Activated T-helper 1 cell treated with anti-CD3 and anti-CD28 coated beads, Interleukin-2, amount 50 U/mL, for 16 hours (primary cell): ENCODE measurements at places on chromosomes 6 and 20.

DNA sequence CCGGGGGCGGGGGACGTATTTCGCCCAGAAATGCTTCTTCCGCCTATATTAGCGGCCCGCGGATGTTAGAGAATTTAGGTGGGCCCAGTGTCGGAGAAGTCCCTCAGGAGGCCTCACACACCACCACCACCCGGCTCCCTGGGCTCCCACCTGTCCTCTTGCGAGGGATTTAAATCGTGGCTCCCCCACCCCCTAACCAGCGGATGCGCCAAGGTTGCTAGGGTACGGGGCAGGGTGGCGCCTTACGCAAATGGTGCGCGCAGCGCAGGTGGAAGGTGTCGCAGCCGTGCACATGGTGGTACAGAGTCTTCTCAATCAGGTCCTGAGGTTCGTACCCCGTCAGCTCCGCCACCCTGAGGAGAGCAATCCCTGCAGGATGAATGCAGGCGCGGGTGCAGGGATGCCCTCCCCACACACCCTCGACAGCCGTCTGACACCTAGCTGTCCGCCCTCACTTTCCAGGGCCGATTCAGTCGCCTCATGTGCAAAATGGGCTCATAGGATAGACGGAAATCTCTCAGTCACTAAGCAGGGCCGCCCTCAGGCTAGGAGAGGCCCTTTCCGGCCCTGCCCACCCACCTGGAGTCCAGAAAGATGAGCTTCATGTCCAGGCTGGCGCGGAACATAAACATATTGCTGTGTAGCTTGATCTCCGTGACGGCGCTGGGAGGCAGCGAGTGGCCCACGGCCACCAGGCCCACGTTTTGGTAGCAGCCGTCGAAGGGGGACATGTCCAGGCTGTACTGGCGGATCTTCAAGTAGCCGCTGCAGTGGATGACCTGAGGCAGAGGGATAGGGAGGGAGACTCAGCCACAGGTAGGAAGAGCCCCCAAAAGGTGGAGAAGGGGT is 16.6 kb downstream of the SIM1 start:
- DNase-seq = no peak

DNA sequence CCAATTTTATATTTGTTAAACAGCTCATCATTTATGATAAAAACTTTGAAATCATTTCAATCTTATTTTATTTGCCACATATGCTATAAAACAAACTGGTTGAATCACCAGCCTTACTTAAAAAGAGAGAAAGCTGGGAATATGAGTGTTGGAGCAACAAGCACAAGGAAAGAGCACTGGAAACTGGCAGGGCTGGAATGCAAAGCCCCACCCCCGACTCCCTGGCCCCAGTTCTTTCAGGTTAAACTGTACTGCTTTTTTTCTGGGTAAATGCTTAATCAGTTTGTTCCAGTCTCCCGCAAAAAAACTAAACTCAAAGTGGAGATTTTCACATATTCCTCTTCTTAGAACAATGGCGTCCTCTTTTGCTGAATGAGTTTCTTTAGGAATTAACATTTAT is 433.8 kb upstream of the NOX3 start:
- DNase-seq = no peak

DNA sequence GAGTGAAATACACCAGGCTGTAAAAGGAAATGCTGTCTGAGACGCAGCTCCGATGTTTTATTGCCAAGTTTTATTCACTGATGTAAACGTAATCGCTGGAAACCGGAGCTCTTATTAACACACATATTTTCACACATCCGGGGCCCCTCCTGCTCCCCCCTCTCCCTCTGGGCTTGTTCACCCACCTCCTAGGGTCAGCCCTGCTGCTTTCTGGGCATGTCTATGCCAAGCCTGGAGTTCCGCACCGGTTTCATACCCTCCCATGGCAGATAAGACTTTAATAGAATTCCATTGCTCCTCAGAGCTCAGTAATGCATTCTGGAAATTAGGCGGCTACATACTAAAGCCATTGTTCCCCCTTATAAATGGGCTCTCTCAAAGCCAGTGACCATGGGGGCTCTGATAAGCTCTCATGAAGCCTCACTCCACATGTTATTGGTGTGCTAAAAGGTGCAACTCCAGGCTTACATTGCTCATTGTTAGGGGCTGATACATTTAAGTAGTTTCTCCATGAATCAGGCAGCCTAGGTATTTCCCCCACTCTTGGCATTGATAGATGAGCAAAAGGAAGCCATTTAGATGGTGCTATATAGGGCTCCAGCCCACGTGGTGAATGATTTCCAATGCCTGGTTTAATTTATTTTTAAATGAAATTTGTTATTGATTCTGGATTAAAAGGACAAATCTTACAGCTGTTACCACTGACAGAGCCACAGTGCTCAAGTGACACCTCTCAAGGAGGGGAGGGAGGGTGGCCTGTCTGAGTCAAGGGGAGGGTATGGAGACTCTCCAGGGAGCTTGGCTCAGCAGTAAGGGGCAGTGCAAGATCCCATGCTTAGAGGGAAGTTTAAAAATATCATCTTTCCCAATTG is 4.5 kb upstream of the VSTM2L start:
- DNase-seq = no peak

DNA sequence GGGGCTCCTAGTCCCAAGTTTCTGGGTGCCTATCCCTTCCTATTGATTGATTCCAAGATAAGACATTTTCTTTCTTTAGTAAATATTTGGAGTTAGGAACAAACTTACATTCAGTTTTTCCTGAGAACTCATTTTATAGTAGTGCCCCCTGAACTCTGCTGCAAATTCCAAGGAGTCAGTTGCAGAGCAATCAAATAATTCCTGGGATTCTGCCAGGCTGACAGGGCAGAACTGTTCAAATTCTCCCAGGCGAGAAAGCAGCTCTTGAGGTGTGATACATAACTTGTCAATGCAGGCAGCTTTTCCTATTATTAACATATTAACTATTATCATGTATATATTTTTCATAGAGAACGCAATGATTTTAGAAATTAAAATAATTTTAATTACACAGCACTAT is 15.9 kb upstream of the ZBTB24 start:
- no peak for DNase-seq

GRCh38 chr20:63326314-63327230 is 33.6 kb downstream of the COL20A1 start:
- DNase-seq = no peak

GRCh38 chr6:168527451-168528210 is 86.6 kb downstream of the SMOC2 start:
- no peak for DNase-seq

DNA sequence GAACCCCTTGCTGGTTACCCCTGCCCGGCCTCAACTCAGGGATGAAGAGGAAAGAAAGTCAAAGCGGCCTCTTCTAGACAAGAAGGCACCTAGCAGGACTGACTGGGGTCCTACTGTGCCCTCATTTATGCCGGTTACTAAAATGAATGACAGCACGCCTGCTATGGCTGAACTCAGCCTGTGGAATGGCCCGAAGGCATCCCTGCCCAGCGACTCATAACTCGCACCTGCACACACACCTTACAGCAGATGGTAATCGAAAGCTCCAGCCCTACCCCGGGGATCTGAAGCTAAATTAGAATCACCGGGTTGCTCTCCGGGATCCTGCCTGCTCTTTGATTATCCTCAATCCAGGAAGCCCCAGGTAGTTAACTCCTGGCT is 747 bp upstream of the TXNDC5 start:
- no peak for DNase-seq

DNA sequence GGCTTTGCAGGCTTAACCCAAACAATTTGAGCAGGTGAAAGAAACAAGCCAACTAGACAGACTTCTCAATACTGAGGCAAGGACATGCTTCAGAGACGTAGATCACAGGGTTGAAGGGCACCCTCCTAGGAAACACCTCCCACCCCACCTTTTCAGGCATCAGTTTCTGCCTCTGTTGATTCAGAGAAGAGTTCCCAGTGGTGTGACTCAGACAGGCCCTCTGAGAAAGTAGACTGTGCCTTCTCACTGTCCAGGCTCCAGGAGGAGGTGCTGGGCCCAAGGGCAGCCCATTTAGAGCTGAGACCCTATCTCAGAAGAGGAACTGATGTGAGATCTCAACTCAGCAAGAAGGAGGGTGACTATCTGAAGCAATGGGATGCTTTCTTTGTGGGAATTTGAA is 108.1 kb downstream of the FAM50B start:
- DNase-seq = no peak

GRCh38 chr20:31606804-31607639 is 1.9 kb downstream of the ID1 start:
- DNase-seq = no peak

DNA sequence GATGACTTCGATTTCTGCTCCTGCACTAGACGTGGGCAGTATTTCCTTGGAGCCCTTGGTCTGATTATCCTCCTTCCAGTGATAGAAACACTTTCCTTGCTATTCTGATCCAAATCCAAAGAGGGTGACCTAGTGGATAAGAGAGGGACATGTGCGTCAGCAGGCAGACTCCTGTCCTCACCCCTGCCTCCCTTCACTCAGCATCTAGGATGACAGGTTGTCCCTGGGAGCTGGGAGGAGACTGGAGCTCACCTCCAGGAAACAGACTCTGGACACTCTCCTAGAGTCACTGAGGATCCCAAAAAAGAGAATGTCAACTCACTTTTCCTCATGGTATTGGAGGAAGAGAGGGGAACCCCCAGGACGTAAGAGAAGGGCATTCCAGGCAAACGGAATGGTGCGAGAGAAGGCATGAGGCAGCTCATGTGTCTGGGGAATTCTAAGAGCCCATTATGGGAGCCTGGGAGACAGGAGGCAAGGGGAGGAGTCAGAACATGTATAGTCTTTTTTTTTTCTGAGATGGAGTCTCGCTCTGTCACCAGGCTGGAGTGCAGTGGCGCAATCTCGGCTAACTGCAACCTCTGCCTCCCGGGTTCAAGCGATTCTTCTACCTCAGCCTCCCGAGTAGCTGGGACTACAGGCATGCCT is 2.2 kb downstream of the C20orf173 start:
- DNase-seq = no peak

DNA sequence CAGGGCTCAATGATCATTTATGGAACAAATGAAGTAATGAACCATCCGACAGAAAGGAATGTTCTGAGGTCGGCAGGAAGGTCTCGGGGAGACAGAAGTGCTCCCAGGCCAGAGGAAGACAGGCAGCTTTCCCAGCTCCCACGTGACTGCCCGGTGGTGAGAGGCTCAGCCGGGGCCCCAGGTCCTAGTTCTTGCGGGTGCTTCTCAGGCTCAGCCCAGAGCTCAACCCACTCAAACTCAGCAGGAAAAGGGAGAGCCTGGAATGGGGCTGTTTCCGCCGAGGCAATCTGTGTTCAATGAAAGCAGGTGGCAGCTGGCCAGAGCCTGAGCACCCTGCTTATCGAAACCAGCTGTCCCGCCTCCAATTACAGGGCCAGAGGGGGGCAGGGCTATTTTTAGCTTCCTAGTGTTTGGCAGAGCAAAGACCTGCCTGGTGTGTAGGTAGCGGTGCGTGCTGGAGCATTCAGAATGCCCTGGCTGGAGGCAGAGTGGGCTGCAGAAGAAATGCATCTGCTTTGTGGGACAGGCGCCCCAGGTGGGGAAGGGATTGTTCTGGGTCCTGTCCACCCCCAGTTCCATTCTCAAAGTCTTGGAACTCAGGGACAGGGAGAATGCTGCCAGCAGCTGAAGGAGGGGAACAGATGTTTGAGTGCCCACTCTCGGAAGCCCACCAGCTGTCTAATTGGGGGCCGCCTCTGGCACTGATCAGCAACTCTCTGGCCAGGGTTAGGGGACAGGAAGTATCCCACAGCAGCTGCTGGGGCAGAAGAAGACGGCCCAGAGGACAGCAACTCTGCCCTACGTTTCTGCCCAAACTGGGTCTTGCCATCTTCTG is 145.1 kb downstream of the PREX1 start:
- no peak for DNase-seq
